ENCODE measurements at places on chromosomes 3 and 15.

GRCh38 chr15:43508991-43509659, 8.3 kb upstream of the MAP1A start:
- DNase-seq = no peak

DNA sequence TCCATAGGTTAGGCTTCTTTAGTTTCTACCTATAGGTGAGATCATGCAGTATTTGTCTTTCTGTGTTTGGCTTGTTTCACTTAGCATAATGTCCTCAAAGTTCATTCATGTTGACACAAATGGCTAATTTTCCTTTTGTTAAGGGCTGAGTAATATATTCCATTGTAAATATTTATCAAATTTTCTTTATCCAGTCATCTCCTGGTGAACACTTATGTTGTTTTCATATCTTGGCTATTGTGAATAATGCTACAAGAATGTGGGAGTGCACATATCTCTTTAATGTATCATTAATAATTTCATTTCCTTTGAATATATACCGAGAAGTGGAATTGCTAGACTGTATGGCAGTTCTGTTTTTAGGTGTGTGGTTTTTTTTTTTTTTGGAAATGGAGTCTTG, 250.9 kb upstream of the SEMA6D start:
- no peak for DNase-seq

- DNase-seq = no peak
Observed at GRCh38 chr15:99614749-99615288, 49.0 kb downstream of the MEF2A start.

DNA sequence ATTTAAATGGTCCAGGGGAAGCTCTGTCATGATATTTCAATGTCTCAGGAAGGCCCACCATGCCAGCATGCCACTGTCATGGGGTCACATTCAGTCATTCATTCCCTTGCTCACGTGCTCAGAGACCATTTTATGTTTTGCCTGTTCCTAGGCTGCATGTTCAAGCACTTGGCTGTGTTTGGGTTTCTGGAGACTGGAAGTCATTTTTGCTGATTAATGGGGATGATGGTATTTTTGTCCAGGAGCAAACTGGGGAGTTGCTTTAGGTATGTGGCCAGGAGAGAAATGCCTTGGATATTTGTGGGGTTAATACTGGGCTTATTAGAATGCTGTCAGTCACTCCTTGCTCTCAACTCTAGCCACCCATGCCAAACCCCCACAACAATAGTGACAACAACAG, 303.5 kb downstream of the PTPRG start:
- no peak for DNase-seq

DNA sequence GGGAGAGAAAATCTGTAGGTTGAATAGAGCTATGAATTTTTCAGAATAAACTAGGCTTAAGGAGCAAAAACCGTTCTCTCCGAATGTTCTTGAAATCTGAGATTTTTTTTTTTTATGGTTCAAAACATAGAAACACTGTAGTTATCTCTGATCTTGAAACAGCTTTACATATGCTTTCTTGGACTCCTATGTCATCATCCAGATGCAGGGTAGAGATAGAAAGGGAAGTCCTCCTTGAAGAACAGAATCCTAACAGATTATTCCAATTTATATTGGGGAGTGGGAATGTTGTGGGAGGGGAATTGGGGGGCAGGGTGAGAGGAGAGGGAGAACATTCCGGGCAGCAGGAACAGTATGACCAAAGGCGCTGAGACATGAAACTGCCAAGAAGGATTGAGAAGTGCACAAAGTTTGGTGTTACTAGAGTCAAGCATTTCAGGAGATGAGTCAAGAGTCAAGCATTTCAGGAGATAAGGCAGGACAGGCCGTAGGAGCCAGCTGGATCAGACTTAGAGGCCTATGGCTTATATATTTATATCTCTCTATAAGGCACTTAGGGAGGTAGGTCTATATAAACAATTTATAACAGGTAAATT, 21.9 kb upstream of the ST3GAL6 start:
- no peak for DNase-seq

DNA sequence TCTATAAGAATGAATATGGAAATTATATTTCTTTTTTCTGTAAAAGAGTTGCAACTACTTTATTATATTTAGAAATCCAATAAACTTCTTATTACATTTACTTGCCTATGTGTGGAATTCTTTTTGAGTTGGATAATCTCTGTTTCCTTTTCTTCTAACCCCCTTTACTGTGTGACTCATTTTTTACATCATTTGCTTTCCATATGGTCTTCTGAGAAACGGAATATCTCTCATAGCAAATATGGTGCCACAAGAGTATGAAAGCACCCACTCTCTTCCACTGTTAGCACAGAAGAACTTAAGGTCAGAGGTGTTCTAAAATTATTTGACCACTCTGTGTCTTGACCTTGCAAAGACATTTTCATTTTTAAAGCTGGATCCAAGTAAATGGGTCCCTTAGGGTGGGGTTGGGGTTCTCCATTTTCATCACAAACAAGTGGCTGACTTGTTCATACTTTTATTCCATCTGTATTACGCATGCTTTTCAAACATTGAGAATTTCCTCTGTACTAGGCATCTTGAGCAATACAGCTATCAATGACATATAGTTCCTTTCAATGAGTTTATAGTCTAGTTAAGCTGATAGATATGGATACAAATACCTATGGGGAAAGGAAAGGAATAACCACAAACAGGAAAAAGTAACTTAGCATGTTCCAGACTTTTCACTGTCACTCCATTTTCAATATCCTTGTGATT, 281.1 kb upstream of the TPRG1 start:
- no peak for DNase-seq

DNA sequence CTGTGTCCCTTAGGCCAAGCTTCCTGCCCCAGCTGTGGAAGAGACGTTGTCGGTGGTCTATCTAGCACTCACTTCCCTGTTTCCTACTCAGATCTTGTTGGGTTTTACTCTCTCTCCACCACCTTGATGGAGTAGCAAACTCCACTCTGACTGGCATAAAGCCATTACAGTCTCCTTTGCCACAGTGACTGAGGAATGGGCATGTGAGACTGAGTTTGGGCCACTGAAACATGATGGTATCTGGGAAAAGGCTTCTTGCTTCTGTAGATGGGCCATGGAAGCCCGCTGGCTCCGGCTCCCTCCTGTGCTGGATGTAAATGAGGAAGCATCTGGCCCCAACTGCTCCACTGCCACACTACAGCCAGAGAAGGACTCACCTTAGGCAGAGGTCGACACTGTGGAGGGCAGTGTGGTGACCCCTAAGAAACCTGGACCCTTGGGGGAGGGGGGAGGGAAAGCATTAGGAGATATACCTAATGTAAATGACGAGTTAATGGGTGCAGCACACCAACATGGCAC, 9.4 kb upstream of the CAMK1 start:
- DNase-seq = no peak

DNA sequence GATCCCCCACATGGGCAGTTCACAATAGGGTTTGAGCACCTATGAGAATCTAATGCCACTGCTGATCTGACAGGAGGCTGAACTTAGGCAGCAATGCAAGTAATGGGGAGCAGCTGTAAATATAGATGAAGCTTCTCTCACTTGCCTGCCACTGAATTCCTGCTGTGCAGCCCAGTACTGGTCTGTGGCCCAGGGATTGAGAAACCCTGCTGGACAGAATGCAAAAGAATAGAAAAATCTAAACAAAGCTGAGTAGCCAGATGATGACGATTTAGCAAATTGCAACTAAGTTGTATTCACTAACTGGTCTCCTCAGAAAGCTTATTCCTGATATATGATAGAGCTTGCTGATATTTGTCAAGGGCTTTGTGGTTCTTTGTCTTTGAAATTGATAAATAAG, 34.3 kb upstream of the APH1B start:
- DNase-seq = no peak

GRCh38 chr15:65903296-65904073, 34.2 kb downstream of the RAB11A start:
- no peak for DNase-seq

- no peak for DNase-seq
Observed at GRCh38 chr15:70480196-70480856, 283.0 kb downstream of the UACA start.

Measured in memory B cell (primary cell).